ENCODE measurements at places on chromosomes 13 and 19. TPM values are rescaled to one million over a fixed set of nuclear protein-coding genes. Genes with fewer than 3 reads are reported as not detected.

Gene LRRC25
- not detected for polyA plus RNA-seq

Gene ZNF441
- 137 TPM for polyA plus RNA-seq

Gene ADGRL1
- polyA plus RNA-seq = 22.2 TPM

Gene ZNF507
- polyA plus RNA-seq = 12.4 TPM

Gene MTUS2
- polyA plus RNA-seq = 8.4 TPM

Gene FOXA3
- polyA plus RNA-seq = not detected

Gene SLC25A15
- 23.4 TPM for polyA plus RNA-seq

Gene ZNF577
- 44.0 TPM for polyA plus RNA-seq

Gene KRTDAP
- polyA plus RNA-seq = not detected

Data from neural cell (in vitro differentiated cells).